AG10803 (cell line): ENCODE measurements at places on chromosomes 4 and X.

DNA sequence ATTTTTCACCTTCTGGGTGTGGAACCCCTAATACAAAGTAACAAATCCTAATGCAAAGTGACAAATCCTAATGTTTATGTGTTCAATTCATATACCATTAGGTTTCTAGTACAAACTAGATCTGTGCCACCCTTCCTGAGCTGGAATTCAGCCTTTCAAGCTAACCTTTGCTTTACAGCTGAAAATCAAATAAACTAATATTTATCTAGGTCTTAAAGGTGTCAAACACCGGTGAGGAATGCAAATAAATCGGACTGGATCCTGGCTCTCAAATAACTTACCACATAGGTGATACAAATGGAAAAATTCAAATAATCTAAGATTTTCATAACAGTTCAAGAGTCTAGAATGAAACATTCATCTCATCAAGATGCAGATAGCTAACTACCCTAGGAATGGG lies 11.6 kb downstream of the IRF2 start:
- DNase-seq: no peak

GRCh38 chr4:52711834-52712250 lies 39.4 kb downstream of the ERVMER34-1 start:
- DNase-seq: no peak

GRCh38 chr4:48193921-48194468 lies 59.9 kb upstream of the TXK start:
- no peak for DNase-seq

GRCh38 chrX:29422034-29422433 lies 793.3 kb upstream of the MAGEB2 start:
- DNase-seq: no peak

DNA sequence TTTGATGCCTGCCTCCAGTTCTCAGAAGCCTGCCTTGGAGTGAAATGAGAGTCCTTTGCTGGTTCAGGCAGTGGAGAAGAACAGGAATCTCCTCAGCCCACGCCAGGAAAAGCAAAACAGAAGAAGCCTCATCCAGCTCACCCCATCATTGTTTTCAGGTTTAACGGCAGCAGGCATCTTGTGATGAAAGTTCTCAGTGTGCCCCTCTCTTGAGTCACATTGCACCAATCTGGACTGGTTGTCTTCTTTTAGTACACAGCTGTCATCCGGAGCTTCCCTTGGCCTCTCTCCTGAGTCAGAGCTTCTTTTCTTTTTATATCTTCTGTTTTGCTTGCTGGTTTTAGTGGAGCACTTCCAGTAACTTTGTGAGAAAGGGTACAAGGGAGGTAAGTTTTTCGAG lies 50.9 kb downstream of the TSPAN7 start:
- no peak for DNase-seq

GRCh38 chr4:172547724-172548123 lies 620.9 kb upstream of the GALNT7 start:
- no peak for DNase-seq

DNA sequence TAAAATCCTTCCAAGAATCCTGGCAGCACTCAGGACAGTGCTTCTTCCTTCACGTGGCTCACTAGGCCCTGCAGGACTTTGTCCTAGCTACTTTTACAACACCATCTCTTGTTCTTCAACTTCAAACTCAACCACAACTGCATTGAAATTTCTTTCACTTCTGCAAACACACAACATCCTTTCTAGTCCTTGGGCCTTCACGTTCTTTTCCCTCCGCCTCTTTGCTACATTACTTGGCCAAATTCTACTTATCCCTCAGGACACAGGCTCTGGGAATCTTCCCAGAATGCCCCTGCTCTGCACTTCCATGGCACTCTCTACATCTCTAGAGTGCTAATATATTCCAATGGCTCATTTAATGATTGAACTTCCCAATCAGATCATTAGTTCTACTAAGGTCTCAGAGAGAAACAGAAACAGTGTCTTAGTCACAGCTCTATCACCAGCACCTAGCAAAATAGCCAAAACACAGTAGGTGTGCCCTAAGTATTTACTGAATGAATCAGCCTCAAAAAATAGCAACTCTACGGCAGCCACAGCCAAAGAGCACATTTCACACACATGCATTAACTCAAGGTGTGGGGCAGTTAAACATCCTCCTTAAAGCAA lies 73.3 kb downstream of the MANBA start:
- DNase-seq: peak; percentile 33

- DNase-seq: no peak
Measured at GRCh38 chr4:113636438-113636818, 125.1 kb downstream of the CAMK2D start.

- DNase-seq: peak; percentile 80
Measured at GRCh38 chrX:110180928-110181310, 137.0 kb downstream of the AMMECR1 start.

GRCh38 chrX:149497054-149497453 lies 8.1 kb downstream of the IDS start:
- no peak for DNase-seq

- DNase-seq: no peak
Measured at GRCh38 chr4:76105652-76106051, 31.1 kb downstream of the ART3 start.

DNA sequence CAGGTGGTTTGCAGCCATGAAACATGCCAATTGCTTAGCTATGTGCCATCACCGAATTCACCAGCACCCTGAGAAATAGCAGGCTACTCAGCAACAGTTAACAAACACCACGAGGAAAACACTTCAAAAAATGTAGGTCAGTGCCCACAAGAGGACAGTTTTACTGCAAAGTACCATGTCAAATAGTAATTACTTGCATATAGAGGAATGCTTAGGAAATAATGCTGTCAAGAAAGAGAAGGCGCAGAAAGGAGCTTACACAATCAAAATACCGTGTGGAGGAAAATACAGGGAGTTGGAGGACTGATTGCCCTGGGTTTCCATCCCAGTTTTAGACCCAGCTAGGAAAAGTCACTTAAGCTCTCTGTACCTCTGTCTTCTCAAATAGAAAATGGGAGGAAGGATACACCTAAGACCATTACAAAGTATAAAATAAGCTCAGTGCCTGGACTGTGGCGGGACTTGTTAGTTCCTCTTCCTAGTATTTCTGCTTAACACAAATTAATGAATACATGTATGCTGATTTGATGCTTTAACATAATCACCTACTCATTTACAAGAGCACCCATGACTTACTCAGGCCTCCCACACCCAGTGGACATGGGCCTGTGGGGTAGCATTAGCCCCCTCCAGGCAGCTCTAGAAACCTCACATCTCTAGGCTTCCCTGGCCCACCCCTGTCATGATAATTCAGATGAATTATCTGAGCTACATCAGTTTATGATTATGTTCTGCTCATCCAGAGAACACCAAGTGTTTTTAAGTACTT lies 44.5 kb upstream of the IL21 start:
- DNase-seq: peak; percentile 93

DNA sequence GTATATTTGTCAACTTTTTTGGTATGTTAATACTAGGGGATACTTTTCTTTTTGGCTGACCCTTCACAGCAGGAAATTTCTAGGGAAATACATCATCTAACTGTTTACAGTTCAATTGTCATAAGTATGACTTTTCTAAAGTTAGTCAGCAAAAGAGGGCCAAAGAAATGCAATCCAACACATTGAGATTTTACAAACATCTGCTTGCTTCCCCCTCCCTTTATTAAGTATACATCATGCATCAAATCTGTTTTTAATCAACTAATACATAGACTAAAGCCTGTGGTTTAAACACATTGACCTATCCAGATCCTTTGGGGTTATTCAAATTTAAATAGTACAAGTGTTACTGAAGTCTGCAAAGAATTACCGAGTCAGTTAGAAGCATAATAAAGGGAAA lies 93.9 kb downstream of the MID1 start:
- peak; percentile 67 for DNase-seq

DNA sequence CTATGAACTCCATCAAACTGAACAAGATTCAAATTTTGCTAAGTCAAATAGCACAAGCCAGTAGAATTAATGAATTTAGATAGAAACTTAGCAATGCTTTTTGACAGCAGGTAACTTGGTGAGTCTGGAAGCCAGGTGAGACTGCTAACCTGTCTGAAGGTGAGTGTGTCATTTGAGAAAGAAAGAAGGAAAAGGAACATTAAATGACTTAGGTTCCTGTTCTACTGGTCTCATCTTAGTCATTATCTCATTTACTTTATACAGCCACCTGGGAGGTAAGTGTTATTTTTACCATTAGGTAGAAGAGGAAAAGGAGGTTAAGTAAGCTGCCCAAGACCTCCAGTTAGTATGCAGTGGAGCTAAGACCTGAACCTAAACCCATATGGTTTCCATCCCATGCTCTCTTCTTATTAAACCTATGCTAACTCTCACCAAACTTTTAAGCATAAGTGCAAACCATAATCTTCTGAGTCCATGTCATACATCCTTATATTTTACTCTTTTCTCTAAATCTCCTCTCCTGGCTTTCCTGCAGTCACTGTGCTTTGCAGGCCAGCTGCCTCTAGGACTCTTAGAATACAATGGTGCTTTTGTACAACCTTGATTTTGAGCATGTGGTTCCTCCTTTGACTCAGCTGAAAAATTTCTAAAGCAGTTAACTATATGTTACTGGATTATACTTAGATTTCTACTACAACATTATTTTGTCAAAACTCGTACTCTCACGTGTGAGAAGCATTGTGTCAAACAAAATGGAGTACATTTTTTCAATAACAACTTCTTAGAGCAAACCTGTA lies 68.5 kb downstream of the ATP10D start:
- DNase-seq: no peak

DNA sequence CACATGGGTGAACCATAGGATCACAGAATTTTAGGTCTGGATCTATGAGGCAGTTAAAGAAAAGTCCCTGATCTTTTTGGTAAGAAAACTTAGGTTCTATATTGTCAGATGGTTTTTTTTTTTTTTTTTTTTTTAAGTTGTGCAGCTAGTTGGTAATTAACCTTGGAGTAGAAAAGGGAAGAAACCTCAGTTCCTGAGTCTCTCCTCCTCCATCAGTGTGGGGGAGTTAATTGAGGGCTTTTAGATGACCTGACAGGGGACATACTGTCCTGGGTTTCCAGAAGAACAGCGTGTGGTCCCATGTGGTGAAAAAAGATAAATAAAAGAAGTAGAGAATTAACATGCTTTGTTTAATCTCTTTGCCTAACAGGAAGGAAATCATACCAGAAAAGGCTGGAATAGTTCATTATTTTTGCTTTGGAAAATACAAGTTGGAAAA lies 123.7 kb downstream of the ARHGAP10 start:
- DNase-seq: no peak

DNA sequence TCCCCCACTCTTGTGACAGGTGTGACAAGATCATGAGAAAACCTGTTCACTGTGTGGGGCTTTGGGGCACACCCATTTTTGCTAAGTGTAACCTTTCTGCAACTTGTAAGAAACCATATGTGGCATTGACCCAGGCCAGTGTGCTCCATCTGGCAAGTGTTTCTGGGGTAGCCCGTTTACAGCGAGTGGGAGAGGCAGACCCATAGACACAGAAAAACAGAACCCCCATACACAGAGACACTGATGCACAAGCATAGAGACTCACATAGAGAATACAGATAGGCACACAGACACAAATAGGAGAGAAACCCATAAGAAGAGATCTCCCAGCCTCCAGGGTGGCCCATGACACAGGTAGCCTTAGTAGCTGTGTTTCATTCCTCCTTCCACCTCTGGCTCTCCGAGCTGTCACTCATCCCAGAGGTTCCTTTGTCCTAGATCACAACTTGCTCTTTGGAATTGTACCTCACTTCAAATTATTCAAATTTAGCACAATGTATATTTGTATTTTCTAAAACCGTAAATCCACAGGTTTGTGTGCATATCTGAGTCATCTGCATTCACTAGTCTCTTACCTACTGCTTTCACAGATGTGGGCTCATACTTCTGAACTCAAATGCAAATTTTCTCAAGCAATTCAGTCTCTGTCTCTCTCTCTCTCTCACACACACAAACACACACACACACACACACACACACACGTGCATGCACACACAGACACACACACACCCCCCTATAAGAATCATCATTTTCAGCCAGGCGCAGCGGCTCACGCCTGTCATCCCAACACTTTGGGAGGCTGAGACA lies 114.4 kb downstream of the SH3KBP1 start:
- DNase-seq: no peak

GRCh38 chr4:183398298-183399125 lies 45.9 kb upstream of the CDKN2AIP start:
- peak; percentile 76 for DNase-seq

DNA sequence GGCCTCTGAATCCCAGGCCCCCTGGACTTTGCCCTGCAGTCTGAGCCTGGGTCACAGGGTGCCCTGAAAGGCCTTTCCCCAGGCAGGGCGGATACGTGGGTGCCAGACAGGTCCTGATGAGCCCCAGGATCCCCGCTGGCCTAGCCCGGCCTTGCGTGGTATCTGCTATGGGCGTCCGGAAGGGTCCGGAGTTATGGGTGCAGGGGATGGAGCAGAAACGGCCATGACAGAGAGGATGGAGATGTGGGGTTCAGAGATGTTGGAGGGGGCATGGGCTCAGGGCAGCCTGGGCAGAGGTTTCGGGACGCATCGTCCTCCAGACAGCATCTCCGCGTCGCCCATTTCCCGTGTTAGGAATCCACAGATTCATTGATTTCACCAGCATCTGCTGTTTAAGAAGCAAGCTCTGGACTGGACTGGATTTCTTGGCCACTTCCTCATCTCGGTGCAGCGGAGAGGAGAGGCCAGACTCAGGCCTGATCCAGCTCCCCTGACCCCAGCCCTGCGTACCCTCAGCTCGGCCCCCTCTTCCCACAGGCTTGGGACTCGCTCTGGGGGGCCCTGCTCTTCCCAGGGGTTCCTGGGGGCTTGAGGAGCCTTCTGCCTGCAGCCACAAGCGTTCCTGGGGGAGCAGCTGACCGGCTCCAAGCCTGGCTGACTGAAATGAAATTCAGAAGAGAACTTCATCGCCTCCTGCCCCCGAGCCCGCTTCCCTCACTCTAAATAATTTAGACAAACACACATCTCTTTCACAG lies 86.9 kb upstream of the ADRA2C start:
- no peak for DNase-seq

- no peak for DNase-seq
Measured at GRCh38 chrX:71241301-71241700, 12.6 kb downstream of the ZMYM3 start.

DNA sequence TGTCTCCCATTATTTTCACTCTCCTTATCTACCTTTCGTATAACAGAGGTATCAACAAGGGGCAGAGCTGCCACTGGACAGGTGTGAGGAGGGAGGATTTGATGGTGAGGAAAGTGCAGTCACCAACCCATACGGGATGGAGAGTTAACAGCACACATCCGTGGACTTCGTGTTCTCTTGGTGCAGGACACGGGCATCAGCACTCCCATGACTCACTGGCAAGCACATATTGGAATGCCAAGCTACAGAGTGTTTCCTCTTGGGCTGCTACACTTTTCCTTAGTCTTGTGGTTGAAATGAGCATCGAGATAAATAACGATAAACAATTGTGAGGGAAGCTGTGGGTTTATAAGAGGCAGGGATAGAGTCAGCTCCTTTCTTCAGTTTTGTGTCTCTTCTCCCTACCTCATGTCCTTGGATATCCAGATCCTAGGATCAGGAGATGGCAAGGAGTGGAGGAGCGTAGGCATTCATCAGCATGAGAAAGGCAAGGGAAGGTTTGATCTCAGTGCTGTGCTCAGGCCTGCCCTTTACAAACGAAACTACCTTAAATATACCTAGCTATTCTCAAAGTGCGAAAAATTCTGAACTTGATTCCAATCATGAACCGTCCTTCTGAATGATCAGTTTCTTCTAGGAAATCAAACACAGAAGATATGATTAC lies 96.3 kb downstream of the ZNF827 start:
- peak; percentile 12 for DNase-seq
